ENCODE measurements at places on chromosomes 11 and 22.
A peak's percentile ranks its signal among the peaks of the same experiment; 100 is the strongest.

- no peak for DNase-seq
These were observed 71.2 kb downstream of the LRRC32 start for GRCh38 chr11:76599041-76600013.

DNA sequence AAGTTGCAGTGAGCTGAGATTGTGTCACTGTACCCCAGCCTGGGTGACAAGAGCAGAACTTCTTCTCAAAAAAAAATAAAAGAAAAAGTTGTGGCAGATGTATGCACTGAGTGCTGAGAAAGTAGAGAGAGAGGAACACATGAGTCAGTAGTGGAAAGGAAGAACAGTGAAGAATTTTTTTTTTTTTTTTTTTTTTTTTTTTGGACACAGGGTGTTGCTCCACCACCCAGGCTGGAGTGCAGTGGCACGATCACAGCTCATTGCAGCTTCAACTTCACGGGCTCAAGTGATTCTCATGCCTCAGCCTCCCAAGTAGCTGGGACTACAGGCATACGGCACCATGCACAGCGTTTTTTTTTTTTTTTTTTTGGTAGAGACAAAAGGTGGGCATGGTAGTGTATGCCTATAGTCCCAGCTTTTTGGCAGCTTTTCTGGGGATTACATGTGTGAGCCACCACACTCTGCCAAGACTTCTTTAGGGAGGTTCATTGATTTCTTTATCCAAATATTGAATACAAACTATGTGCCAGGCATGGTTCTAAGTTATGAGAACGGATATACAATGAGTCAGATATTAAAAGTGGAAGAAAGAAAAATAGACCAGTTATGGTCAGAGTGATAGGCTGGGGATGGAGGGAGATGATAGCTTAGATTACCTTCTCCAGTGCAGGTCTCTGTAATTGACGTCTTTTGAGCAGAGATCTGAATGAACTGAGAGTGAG lies 62.0 kb downstream of the YAP1 start:
- DNase-seq, result peak; percentile 69

GRCh38 chr22:23065495-23066122 lies 4.7 kb upstream of the GNAZ start:
- DNase-seq, result no peak

GRCh38 chr11:104145062-104145461 lies 18.9 kb downstream of the PDGFD start:
- no peak for DNase-seq
